PC-9 (cell line): ENCODE measurements at places on chromosomes 5 and 9.

- no peak overlapping the region for H3K4me3 ChIP-seq
- no peaks in the 10 kb centered on the region for H3K36me3 ChIP-seq
- H3K4me1 ChIP-seq: no peaks in the 10 kb centered on the region
- H3K27ac ChIP-seq: no peak overlapping the region
Observed at GRCh38 chr5:56072863-56073766, 78.4 kb upstream of the IL6ST start.

- H3K4me3 ChIP-seq: peak overlapping the region; percentile 75
- H3K27me3 ChIP-seq: no peaks in the 10 kb centered on the region
- DNase-seq: peak; percentile 52
- peaks cover 5% of the 10 kb centered on the region; the same call in 1 of the 2 replicates for H3K4me1 ChIP-seq
- no peaks in the 10 kb centered on the region for H3K36me3 ChIP-seq
- H3K27ac ChIP-seq: no peak overlapping the region
Observed at GRCh38 chr9:34457266-34458012, 931 bp downstream of the FAM219A start.

GRCh38 chr5:129739773-129740172 lies 8.1 kb upstream of the MINAR2 start:
- H3K27ac ChIP-seq: no peak overlapping the region

GRCh38 chr5:161312882-161313281 lies 233.6 kb downstream of the GABRB2 start:
- H3K27ac ChIP-seq: no peak overlapping the region
- peaks cover 5% of the 10 kb centered on the region; the same call in 1 of the 2 replicates for H3K27me3 ChIP-seq
- H3K36me3 ChIP-seq: no peaks in the 10 kb centered on the region
- H3K4me3 ChIP-seq: no peak overlapping the region
- no peaks in the 10 kb centered on the region for H3K4me1 ChIP-seq

- no peaks in the 10 kb centered on the region for H3K4me1 ChIP-seq
- no peaks in the 10 kb centered on the region for H3K27me3 ChIP-seq
- H3K36me3 ChIP-seq: no peaks in the 10 kb centered on the region
- no peak overlapping the region for H3K4me3 ChIP-seq
Observed at GRCh38 chr9:21153336-21154017, 11.8 kb upstream of the IFNW1 start.

- DNase-seq: no peak
- peak overlapping the region; percentile 88 for H3K27ac ChIP-seq
- peaks cover 34% of the 10 kb centered on the region for H3K4me1 ChIP-seq
- no peak overlapping the region for H3K4me3 ChIP-seq
- H3K36me3 ChIP-seq: no peaks in the 10 kb centered on the region
Observed at GRCh38 chr5:142059304-142059940, 46.6 kb upstream of the GNPDA1 start.

DNA sequence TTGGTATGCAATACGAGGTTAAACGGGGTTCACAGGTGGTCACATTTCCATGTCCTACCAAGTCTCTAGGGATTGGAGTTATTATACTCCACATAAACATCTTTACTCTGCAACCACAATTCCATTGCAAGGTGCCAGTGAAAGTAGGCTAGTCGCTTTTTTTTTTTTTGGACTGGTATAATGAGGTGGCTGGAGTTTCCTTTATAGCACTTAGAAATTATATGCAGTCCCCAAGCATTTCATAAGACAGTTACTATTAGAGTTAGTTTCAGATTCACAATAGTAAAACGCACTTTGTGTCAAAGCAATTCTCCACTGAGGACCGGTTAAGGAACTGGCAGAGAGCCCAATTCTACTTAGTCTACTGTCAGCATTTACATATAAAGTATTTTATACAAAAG lies 1.4 kb downstream of the MEF2C start:
- no peak overlapping the region for H3K4me3 ChIP-seq
- H3K27ac ChIP-seq: no peak overlapping the region
- H3K36me3 ChIP-seq: no peaks in the 10 kb centered on the region
- no peaks in the 10 kb centered on the region for H3K27me3 ChIP-seq
- DNase-seq: no peak
- H3K4me1 ChIP-seq: peaks cover 13% of the 10 kb centered on the region
